ENCODE measurements at places on chromosomes 2 and 18.

DNA sequence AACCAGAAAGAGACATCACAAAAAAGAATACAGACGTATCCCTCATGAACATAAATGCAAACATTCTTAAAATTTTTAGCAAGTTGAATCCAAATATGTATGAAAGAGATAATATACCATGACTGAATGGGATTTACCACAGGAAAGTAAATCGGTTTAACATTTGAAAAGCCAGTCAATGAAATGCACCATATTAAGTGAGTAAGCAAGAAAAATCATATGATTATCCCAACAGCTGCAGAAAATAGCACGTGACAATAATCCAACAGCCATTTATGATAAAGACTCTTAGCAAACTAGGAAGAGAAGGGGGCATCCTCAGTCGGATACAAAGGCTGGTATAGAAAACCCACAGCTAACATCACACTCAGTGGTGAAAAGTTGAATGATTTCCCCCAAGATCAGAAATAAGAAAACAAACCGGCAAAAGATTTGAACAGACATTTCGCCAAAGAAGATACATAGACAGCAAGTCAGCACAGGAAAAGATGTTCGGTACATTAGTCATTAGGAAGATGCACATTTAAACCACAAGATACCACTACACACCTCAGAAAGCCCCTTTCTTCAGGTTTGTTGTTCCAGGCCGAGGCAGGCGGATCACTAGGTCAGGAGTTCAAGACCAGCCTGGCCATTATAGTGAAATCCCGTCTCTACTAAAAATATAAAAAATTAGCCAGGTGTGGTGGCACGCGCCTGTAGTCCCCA is 144.3 kb downstream of the INHBB start:
- no peak for DNase-seq

- no peak for DNase-seq
Observed at GRCh38 chr2:128638341-128639119, 319.9 kb upstream of the HS6ST1 start.

DNA sequence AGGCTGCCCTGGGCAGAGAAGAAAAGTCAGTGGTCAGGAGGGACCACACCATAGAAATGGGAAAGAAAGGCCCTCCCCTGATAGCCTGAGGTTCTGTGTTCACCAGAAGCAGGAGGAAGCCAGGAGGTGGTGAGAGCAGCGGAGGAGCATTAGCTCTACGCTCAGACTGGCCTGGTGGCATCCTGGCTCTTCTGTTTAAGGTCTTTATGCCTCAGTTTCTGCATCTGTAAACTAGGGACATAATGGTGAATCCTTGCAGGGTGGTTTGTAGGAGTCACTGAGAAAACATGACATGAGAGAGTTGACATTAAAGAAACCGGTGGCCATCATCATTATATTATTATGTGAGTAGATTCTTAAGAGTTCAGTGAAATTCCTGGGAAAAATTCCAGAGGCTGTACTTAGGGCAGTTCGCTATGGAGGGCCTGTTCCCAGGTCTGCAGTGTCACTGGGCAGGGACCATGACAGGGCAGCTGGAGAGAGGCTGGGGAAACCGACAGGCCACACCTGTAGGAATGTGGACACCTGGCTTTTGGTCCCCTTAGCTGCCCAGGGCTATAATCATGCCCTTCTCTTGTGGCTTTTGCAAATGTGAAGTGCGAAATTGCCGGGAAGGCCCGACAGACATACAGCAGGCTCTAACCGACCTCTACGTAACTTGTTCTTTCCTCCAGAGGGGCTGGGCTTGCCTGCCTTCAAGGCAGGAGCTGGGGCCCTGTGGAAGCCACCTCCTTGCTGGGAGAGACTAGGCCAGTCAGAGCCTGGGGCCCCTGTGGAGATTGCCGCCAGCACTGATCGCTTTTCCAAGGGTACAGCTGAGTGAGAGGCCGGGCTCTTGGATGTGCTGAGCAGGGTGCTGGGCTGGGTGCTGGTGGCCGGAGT is 31.0 kb downstream of the GLI2 start:
- DNase-seq: no peak

DNA sequence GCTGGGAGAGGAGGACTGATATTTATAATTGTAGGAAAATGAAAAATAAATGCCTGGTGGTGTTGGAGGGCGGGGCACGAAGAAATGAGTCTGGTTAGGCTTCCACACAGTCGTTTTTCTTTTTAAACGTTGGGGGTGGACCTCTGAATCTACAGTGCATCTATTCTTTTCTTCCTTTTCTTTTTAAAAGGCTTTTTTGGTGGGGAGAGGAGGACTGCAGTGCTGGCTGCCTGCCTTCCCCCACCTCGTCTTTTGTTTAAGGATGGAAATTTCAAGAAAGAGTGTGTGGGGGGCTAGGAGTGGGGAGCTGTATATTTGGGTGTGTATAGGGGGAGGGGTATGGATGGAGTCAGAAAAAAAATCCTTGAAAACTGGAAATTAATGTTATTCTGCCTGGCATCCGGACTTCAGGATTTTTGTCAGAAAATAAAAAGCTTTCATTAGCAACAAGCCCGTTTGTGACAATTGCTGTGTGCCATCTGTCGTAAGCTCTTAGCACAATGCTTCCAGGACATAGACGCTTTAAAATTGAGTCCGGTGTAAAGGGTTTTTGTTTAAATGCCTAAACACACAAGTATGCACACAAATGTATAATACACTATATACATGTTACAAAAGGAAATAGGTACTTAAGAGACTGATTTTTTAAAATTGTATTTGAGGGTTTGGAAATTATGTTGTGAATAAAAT is 1.1 kb downstream of the MAP2 start:
- no peak for DNase-seq

DNA sequence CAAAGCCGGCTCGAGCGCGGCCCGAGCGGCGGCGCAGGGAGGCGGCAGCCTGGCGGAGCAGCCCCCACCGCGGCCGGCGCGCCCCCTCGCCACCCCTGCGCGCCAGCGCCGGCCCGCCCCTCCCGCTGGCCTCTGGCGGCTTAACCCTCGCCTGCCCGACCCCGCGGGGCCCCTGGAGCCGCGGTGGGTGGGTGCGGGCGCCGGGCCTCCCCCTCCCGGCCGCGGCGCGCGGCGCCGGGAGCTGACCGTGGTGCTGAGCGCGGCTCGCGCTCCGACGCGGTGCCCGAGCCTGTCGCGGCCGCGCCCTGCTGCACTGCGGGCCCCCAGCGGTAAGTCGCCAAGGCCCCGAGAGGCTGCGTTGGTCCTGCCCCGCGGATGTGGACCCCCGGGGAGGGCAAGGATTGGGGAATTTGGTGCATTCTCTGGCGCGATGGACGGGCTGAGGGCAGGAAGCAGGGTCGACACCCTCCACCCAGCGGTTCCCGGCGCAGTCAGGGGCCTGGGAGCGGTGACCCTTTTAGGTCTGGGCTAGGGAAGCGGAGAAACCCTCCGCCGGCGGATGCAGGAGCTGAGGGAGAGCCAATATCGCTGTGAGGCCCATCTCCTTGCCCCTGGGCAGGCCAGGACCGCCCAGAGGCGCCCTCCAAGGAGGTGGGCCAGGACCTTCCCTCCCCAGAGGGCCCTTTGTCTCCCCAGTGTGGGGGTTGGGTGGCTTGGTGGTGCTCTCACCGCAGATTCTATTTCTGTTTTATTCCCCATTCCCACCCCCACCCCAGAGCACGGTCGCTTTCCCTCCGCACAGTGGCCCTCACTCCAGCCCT is 923 bp downstream of the AMER3 start:
- DNase-seq: no peak

DNA sequence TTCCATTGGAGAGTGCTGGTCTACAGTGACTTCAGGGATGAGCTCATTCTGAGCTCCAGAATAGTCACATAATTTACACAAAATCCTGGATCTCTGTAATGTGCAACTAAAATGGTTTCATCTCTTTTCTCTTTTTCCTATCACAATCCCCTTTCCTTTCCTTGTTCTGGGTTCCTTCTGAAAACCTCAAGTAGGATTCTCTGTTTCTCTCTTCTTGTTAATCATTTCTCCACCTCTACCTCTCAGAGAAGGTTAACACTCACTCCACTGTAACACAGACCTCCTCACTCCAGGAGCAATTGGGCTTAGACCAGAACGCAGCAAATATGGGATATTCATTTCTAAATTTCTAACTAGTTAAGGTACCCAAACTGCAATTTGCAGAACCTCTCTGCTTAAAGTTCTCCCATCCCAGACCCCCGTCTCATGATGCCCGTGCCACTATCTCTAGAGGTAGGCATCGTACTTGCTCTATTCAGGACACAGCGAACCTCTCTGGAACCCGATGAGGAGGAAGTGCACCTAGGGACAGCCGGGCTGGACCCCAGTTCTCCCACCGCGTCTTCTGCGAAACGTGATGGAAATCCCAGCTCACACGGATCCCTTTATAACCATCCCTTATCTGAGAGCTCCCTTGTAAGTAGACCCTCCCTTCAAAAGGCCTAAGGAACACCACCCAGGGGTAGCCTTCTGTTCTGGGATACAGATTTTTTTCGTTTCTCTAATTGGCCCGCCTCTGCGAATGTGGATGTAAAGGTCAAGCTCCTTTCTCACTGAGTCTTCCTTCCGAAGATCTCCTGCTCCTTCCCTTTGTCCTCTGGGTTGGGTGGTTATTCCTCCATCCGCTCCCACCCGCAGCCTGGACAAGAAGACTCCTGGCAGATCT is 1.3 kb downstream of the FOXI3 start:
- DNase-seq: no peak

DNA sequence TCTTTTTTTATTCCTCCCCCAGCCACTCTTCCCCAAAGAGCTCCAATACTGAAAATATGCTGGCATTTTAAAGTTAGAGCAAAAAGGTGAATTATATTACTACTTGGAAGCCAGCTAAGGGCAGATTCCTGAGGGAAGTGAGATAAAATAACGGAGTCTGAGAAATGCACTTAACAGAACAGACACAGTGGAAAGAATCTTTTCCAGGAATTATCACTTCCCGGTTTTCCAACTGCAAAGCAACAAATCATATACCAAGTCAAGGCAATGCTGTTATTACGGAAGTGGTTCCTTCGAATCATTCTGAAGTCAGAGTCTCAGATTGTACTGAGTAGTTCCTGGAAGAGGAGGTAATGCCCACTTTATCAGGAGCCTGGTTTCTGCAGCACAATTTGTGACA is 435.0 kb upstream of the SPRED2 start:
- DNase-seq: no peak

- no peak for DNase-seq
Observed at GRCh38 chr2:15107137-15107536, 454.0 kb downstream of the NBAS start.

DNA sequence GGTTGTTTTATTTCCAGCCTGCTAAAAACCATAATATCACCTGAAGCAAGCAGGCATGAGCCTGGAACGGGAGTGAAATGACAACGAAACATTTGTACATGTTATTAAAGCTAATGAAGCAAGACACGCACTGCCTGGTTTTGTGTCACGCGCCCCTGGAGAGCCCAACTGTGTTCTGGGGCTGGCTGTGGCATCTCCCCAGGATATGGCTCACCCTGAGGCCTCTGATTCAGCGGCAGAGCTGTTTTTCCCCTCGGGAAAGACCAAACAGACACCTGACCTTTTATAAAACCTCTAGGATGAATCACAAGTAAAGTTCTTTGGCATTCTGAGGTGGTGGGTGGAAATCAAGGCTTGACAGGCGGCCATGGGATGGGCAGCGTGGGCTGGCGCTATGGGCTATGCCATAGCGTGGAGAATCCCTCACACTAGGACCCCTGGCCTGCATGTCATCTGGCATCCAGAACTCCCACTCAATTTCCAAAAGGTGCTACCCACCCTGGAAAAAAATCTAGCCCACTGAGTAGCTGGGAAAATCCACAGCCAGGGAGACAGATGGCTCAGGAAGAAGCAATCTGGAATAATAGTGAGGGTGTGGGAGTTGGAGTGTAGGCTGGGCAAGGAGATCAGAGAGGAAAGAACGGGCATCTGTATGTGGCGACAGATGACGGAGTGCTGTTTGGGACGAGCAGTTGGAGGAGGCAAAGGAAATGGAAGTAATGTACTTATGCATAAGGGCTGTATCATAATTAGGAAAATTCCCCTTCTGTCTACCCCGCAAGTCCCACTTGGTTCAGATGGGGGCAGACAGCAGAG is 262.0 kb downstream of the AFF3 start:
- DNase-seq: no peak

- DNase-seq: no peak
Observed at GRCh38 chr2:181262782-181263181, 194.4 kb upstream of the ITGA4 start.

DNA sequence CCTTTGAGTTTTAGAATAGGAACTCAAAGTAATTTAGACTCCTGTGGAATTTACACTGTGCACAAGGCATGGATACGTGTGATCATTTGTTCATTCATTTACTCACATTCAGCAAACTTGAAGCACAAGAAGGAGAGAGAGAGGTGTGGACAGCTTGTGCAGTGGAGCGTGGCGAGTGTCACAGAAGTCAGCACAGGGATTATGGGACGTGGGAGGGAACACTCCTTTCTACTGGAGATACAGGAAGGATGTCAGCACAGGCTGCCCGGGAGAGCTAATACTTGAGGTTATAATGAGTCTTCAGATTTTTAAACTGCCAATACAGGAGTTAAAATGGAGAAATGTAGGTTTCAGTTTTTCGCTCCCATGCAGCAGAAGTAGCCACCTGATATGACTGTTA is 7.0 kb downstream of the FAM228A start:
- DNase-seq: no peak

- no peak for DNase-seq
Observed at GRCh38 chr18:22194151-22194598, 24.8 kb downstream of the GATA6 start.

DNA sequence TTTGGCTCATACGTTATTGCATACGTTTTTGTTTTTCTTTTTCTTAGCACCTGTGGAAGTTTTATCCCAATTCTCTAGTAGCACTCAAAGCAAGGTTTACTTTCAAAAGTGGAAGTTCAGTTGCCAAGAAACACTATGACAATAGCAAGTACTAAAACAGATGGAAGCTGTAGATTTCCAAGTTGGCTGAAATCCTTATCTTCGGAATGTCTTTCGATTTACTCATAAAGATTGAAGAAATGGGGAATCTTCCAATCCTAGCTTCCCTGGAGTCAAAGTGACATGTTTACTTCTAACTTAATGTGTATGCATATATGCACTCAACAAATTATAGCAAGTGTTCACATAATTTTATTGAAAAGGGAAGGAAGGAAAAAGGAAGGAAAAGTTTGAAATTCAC is 307.4 kb downstream of the CTNNA2 start:
- DNase-seq: no peak

DNA sequence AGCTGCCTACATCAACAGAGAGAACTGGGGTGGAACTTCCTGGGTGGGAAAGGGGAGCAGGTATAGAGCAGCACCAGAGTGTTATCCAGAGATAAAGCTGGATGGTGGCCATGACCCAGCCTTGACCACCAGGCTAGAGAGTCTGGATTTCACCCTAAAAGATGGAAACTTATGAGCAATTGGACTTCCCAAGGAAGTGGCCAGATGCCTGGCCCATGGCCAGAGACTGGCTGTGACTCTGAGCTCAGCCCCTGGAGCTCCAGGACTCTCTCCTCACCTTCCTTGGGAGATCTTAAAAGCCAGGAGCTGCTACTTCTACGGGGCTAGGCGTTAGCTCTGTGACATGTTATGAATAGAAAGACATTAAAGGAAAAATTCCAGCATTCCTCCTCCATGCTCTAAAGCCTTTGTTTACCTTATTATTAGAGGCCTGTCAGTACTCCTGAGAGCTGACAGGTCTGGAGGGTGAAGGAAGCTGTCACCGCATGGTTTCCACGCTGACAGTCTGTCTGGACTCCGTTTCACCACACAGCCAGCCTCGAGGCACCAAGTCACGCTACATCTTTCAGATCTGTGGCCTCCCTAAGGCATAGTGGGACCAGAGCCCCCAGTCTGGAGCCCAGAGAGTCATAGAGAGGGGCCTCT is 260.0 kb upstream of the SIX2 start:
- DNase-seq: no peak

- no peak for DNase-seq
Observed at GRCh38 chr2:212595036-212595654, 56.5 kb upstream of the ERBB4 start.

GRCh38 chr2:217047209-217047608 is 187.3 kb upstream of the TNP1 start:
- DNase-seq: no peak
